Germinal center (tissue), 1 donor: ENCODE measurements at places on chromosomes 16 and 17.

- DNase-seq, result no peak
Observed at GRCh38 chr17:78736526-78737079, 45.5 kb downstream of the CYTH1 start.

DNA sequence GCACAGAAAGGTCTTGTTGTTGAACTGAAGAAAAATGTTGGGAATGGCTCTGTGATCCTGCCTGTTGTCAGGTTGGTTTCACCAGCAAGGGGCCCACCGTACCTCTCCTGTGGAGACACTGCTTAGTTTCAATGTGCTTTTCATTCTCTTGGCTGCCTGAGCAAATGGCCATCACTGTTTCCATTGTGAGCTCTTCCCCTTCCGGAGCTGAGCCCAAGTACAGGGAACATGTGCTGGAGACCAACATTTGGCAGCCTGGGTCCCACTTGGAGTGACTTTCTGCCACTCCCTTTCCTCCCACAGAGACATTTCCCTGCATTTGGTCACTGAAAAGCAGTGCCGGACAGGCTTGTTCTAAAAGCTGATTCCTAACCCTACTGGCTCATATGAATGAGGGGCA lies 23.1 kb downstream of the GABARAPL2 start:
- DNase-seq, result no peak

GRCh38 chr17:64546716-64547115 lies 39.9 kb downstream of the CEP95 start:
- no peak for DNase-seq

- DNase-seq, result no peak
Observed at GRCh38 chr17:64658931-64659330, 3.2 kb downstream of the SMURF2 start.

DNA sequence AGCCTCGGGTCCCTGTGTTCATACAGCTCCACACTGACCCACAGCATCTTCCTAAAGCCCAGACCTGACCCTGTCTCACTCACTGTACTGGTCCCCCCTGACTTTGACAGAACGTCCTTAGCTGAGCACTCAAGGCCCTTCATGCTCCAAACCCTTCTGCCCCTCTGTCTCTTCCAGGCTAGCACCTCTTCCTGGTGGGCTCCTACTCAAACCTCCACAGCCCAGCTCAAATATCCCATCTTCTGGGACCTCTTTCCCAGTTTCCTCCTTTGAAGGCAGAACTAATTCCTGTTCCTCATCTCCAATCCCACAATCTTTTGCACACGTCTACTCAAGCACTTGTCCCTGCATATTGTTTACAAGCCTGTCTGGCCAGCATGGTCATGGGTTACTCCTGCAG lies 8.8 kb downstream of the GRIN2C start:
- no peak for DNase-seq

- DNase-seq, result no peak
Observed at GRCh38 chr17:13306310-13306962, 288.6 kb upstream of the ELAC2 start.

- DNase-seq, result no peak
Observed at GRCh38 chr17:32311028-32311536, 30.9 kb downstream of the C17orf75 start.

DNA sequence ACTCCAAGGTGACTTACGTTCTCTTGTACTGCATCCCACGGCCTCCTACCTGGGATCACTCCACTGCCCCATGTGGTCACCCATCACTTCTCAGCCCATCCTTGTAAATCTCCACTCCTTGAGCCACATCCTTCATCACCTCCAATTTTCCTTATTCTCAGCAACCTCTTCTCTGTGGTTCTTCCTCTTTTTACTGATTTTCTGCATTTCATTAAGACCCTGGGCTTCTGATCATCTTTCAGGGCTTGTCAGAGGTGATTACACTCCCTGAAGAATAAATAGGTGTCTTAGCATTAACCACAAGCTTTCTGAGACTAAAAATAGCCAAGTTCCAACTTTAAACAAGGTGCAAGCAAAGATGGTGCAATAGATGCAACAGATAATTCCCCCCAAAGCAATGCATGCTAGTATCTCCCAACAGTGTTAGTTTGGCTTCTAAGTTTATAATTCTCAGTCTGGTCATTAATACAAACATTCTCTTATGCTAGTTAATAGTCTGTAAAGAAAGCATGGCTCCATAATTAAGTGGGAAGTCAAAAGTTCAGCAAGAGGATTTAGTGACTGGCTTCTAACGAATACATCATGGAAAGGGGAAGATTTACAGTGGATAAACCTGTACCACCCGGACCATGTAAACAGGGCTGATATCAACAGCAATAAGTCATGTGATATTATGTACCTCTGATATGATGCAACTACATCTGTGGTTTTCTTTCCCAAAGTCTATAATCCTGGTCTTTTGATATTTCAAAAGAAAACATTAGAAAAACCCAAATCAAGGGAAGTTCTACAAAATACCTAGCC lies 47.4 kb upstream of the FOXJ1 start:
- no peak for DNase-seq

GRCh38 chr17:50835301-50836234 lies at the start of gene WFIKKN2:
TSS of gene WFIKKN2 (plus strand) at chr17:50835586. CDS start at chr17:50835938, 352 bp downstream.
- DNase-seq, result no peak

DNA sequence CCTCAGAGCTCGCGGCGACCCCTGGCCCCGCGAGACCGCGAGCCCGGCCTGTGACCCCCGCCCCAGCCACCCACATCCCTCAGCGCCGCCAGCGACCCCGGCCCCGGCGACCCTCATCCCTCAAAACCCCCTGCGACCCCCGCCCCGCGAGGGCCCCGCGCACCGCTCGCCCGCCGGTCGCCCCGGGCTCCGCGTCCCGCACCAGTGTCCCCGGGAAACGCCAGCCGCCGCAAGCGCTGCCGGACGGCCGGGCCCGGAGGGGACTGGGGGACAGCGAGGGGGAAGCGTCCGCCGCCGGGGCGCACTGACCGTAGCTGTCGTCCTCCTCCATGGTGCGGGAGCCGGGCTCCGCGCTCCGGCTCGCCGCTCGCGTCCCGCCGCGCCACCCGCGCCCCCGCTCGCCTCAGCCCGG lies at the start of gene CYTH1:
TSS of gene CYTH1 (minus strand) at position 381 of the 412 bp plus-strand sequence. CDS start at position 331, 50 bp downstream.
- DNase-seq, result no peak

- DNase-seq, result peak; percentile 15
Observed at GRCh38 chr16:71626858-71627213, 852 bp downstream of the MARVELD3 start.

GRCh38 chr17:81176666-81177065 lies 10.6 kb upstream of the AATK start:
- no peak for DNase-seq
